ENCODE measurements at places on chromosomes 12 and 14.

- no peak for DNase-seq
Measured at GRCh38 chr12:870378-870777, 79.1 kb downstream of the RAD52 start.

- DNase-seq, result no peak
Measured at GRCh38 chr12:19165451-19165850, 35.9 kb downstream of the PLEKHA5 start.

GRCh38 chr12:86186449-86186848 is 69.7 kb downstream of the MGAT4C start:
- DNase-seq, result no peak

DNA sequence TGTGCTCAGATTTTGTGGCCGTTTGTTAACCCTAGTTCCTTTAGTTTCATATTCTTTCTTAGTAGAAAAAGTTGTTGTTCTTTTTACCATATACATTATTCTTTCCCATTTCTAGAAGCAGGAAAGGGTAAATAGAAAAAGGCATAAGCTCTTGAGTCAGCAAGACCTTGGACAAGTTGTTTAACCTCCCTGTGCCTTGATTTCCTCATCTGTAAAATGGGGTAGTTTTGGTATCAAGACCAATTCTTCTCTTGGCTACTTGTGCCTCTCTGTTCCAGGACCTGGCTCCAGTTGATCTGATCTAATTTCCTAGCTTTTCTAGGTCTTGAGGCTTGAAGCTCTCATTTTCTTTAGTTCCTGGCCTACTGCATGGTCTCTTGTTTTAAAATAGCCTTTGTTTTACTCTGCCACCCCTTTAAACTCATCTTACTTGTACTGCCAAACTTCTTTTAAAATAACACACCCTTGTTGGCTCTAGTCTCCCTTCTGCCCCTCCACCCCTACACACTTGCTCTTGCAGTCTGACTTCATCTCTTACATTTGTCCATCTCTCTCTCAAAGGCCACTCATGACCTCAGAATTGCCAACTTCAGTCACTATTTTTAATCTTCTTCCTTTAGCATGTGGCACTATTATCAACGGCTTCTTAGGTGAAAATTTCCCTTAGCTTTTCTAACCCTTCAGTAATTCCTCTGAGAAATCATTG is 143.7 kb downstream of the TTLL5 start:
- no peak for DNase-seq

GRCh38 chr14:89212386-89213235 is 204.4 kb downstream of the FOXN3 start:
- no peak for DNase-seq

DNA sequence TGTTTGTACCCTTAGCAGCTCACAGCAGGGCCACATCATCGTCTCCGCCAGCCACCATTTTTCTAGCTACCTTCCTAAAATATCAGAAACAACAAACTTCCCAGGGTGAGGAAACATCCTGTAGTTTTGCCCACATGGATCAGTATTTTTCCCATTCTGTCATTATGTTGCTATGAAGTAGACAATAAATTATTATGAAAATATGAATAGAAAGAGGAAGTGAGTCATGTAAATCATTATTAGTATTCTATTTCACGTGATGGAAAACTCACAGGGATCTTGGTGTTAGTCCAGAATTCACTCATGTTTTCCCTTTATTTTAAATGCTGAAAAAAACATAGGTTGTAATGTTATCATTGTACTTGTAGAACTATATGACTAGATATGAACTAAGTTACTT is 319.4 kb downstream of the SYT1 start:
- no peak for DNase-seq

DNA sequence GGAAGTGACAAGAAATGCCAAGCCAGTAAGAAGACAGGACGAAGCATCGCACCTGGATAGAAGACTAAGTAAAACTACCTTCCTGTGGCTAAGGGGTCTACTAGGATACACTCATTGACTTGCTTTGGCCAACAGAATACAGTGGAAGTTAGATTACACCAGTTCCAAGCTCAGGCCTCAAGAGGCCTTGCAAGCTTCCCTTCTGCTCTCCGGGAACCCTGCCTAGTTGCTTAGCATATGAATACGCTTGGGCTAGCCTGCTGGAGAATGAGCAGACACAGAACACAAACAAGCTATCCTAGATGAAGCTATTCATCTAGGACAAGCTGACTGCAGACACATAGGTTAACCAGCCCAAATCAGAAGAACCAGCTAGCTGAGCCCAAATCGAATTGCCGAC is 97.0 kb downstream of the DPF3 start:
- no peak for DNase-seq

GRCh38 chr12:26833743-26834490 is 923 bp upstream of the ITPR2 start:
- DNase-seq, result no peak

DNA sequence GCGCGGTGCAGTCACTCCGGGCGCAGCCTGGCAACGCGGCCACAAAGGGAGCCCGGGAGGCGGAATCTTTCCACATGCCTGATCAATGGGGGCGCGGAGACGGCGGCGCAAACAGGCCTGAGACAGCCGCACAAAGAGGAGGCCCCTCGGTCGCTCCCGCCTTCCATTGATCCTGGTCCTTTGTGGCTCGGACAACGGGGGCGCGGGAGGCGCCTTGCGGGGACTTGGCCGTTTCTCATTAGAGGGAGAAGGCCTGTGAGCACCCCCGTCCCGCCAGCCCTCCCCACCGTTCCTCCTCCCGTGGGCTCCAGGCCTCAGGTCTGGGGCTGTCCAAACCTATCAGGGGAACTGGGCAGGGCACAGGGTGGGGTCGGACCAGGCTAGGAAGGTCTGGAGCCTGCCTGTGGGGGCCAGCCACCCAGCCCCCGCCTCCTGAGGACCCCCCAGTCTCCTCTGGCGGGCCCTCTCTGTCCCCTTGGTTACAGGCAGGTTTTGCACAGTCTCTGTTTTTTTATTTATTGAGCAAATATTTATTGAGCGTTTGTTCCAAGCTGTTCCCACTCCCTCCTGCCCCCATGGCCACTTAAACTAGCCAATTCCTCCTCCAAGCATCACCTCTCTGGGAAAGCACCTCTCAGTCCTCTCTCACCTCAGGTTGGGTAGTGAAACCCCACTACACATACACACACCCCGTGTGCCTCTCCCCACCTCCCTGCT is 29.0 kb upstream of the MSI1 start:
- DNase-seq, result no peak

GRCh38 chr12:21906919-21907493 is 34.2 kb downstream of the ABCC9 start:
- no peak for DNase-seq

DNA sequence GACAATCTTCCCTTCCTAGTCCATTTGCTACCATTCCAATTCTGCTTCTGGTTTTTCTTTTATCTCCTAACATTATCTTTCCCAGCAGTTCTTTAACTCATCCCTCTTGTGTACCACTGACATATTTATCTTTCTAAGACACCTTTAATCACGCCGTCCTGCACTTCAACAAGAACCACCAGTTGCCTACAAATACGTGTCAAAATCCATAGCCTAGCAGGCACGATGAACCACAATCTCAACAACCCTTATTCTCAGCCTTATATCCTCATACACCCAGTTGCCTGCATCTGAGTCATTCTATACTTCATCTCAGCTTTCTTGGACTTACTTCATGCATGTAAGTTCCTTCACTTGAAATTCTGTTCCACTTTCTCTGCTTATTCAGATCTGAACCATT is 16.4 kb upstream of the ST8SIA1 start:
- DNase-seq, result no peak

DNA sequence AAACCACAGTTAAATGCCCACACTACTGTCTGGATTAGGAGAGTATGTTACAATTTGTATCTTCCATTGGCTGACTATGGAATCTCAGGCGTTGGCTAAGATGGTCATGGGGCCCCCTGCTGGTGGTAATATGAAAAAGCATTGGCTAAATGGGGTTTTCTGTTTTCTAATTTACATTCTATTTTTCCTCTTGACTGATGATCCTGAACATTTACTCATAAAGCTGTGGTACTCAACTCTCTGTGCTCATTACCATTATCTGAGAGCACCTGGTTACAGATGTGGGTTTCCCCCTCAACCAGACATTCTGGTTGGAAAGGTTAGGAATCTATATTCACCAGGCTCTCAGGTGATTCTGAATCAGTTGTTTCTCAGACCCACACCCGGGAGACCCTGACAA is 64.8 kb downstream of the WSCD2 start:
- no peak for DNase-seq

- no peak for DNase-seq
Measured at GRCh38 chr14:97074456-97074855, 277.3 kb downstream of the VRK1 start.

DNA sequence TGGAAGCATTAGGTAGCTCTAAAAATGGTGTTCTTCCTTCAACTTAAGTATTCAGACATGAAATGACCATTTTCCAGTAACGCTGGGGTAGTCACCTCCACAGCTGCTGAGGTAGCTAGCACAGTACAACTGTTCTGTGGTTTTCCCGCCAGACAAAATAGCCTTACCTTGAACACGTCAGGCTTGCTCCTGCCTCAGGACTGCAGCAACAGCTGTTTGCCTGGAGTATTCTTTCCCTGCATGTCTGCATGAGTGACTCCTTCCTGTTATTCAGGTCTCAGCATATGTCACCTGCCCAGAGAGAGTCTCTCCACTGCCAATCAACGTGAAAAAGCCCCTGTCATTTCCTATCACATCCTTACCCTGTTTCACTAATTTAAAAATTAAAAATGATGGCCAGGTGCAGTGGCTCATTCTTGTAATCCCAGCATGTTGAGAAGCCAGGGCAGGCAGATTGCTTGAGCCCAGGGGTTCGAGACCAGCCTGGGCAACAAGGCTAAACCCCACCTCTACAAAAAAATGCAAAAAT is 37.9 kb downstream of the WDR89 start:
- DNase-seq, result no peak

GRCh38 chr12:47832263-47832933 is 12.7 kb upstream of the HDAC7 start:
- DNase-seq, result no peak

DNA sequence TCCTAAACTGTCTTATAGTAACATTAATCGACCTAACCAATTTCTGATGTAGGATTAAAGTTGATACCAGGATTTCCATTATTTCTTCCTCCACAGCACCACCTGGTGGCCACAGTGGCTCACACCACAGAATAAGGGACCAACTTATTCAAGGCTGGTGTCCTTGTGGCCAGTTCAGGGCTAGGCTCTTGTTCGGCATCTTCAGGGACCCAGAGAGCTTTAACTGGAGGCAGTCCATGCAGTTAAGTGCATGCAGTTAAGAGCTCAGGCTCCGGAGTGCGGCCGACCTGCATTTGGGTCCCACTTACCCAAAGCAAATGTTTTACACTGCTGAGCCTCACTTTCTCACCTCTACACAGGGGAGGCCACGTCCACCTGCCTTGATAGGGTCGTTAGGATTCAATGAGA is 42.0 kb upstream of the GPR68 start:
- peak; percentile 71 for DNase-seq

- no peak for DNase-seq
Measured at GRCh38 chr14:61033054-61033453, 52.0 kb downstream of the SLC38A6 start.

DNA sequence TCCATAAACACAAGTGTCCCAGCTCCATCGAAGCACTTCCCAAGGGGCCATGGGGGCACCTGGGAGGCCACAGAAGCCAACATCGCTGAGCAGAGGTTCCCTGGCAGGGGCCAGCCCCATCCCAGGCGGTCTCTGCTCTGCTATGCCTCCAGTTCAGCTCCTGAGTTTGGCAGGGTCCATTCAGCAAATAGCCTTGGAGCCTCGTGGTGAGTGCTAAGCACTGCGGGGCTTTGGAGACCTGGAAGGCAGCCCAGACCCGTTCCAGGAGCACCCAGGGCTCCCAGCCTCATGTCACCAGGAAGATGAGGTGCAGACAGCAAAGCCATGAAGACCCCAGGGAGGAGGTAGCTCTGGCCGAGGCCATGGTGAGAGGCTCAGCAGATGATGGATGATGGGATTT is 109.5 kb downstream of the LGMN start:
- no peak for DNase-seq

Measured in astrocyte of the cerebellum (primary cell).